ENCODE measurements at places on chromosomes 2 and 18.

- no peak for DNase-seq
Measured at GRCh38 chr2:102006886-102007278, 15.1 kb downstream of the IL1R2 start.

GRCh38 chr2:66189553-66189952 lies 245.4 kb upstream of the MEIS1 start:
- peak; percentile 18 for DNase-seq

DNA sequence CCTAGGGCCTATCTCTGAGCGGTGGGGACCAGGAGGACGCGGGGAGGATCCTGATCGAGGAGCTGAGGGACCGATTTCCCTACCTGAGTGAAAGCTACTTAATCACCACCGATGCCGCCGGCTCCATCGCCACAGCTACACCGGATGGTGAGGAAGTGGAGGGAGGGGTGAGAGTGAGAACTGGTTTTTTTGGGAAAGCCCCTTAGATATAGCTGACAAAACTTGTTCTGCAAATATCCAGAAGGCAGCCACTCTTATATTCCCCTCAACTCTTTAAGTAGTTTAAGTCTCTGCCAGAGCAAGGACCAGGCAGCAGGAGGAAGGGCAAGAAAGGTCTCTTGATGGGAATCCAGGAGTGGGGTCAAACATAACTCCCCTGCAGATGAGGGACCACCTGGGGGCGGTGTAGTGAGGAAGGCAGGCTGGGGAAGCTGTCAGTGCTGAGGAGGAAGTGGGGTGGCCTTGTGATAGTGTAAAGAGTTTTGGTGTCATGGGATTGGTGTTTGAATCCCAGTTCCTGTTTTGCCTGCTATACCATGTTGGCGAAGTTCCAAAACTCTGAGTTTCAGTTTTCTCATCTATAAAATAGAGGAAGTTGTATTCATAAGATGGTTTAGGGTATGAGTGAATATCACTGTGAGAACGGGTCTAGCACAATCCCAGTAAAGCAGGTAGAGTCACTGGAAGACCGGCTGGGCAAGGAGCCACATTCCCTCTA lies 3.4 kb downstream of the NAGK start:
- no peak for DNase-seq

- DNase-seq = peak; percentile 28
Measured at GRCh38 chr2:216987252-216987821, 127.5 kb upstream of the TNP1 start.

- DNase-seq = no peak
Measured at GRCh38 chr18:6044773-6045172, 149.5 kb upstream of the TMEM200C start.

- DNase-seq = peak; percentile 77
Measured at GRCh38 chr18:47100212-47100831, 50.0 kb downstream of the HDHD2 start.

Measured in eye (tissue), 1 donor.